ENCODE measurements at places on chromosomes 6 and 20.

GRCh38 chr6:144528743-144529425, 243.7 kb downstream of the UTRN start:
- DNase-seq = no peak

DNA sequence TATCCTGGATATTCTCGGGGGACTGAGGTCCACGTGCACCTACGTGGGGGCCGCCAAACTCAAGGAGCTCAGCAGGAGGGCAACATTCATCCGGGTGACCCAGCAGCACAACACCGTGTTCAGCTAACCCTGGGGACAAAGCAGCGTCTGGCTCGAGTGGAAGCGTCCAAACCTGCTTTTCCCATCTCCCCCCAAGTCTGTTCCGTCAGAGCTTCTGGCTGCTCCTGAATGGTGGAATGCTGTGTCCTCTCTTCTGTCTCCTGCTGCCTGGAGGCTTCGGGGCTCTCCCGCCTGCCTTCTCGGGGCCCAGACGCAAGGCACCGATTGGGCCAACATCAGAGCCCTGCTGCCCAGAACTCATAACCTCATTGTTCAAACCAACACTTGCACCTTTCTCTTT, 56.7 kb downstream of the GMPR start:
- DNase-seq = no peak

DNA sequence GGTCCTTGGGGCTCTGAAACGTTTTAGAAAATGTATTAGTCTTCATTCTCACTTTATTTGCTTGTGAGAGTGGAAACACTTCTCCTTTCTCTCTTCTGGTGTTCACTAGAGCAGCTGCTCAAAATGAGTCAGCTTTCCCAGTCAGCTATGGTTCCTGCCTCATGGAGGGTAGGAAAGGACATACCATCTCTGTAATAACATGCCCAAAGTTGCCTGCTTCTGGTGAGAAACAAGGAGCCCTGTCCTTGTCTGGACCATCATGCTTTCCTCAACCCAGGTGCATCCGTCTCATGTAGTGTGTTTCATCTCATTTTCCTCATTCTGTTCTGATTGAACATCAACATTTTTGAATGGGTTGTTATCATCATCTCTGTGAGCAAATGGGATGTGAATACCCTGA, 17.1 kb upstream of the TINAG start:
- no peak for DNase-seq

- DNase-seq = no peak
These were observed 270.0 kb downstream of the CDH26 start for GRCh38 chr20:60228255-60228654.

DNA sequence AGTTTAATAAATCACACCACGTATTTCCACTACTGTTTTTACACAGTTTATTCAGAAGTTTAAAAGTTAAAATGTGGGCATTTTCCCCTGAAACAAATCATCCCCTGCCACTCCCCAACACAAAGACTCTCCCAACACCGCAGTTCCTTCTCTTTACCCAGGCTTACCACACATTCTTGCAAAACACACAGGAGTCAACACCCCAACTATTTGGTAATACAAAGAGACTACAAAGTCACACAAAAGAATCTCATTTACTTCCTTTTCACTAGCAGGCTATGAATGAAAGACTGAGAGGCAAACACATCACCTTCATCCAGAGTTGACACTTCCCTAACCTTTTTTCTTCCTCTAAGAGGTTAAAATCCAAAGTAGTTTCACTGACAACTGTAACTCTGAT, 51.1 kb downstream of the KCTD20 start:
- DNase-seq = no peak

GRCh38 chr20:43767686-43768474, 41.1 kb upstream of the GTSF1L start:
- no peak for DNase-seq

DNA sequence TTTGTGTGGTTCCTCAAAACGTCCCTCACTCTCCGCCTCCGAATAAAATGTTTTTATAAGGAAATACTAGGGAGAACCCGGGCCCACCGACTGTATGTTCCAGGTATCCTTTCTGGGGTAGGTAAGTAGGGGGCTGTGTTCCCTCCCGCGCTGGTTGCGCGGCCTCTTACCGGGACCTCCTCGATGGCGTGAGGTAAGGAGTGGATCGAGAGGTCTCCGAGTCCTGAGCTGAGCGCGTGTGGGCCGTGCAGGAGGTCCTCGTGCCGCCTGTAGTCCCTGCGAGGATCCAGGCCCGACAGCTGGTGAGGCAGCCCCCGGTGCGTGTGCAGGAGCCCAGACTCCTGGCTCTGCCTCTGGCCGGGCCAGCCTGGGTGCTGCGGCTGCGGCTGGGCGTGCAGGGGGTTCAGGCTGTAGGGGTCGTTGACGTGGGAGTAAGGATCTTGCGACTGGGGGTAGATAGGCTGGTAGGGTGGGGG, 5.1 kb downstream of the TFAP2A start:
- DNase-seq = no peak

GRCh38 chr6:40819182-40819834, 219.7 kb downstream of the UNC5CL start:
- DNase-seq = no peak

- no peak for DNase-seq
These were observed 122.0 kb upstream of the CARMIL1 start for GRCh38 chr6:25157183-25157582.

- DNase-seq = no peak
These were observed 40.4 kb downstream of the DNAAF9 start for GRCh38 chr20:3367089-3367488.

DNA sequence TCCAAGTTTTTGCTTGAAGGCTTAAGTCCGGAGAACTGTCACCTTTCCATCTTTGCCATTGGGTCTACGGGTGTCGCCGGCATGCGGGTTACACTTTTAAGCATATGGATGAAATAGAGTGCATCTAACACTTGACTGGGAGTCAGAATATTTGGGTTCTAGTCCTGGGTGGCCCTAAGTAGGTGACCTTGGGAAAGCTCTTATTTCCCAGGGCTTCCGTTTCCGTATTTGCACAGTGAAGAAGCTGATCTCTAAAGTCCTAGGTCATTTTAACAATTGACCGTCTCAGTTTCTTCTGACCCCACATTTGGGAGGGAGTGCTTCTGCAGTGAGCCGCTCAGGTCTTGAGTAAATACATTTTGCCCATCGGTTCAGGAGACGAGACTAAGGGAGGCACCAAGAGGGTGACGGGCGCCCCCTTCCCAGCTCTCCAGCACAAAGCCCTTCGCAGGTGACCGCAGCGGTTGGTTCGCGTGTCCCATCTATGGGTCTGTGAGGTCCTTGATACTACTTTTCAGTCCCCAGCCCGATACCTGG, 651 bp upstream of the BLTP3A start:
- no peak for DNase-seq

DNA sequence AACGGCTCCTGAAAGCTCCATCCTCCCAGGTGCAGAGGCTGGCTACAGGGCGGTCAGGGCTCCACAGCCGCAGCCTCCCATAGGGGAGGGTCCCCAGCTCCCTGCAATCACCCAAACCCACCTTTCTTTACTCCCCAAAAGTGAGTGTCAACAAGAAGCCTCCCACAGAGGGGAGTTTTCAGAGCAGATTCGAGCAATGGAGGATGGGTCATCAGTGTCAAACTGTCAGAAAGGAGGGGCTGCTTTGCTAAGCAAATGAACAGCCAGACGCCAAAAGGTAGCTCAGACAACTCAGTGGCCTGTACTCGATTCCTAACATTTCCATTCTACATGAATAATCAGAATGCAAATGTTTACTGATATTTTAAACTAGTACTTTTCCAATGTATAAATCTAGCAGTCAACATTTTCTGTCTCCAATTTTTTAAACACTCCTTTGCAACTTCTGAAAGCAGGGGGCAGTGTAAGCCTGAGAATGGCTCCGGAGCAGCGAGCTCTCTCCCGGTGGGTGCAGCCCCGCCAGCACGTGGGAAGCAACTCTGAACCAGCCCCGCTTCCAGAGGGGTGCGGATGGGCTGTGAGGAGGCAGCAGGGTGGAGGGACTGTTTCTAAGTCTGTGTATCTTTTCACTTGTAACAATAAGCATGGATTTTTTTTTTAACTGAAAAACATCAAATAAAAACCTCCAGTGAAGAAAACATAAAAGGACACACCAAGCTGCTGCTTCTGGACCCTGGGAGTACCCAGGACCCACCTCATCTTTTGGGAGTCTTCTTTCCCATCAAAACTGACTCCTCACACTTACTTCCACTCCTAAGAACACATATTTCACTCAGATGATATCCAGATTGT, 54.9 kb downstream of the TAF4 start:
- peak; percentile 27 for DNase-seq

- DNase-seq = no peak
These were observed 44.8 kb upstream of the ENPP1 start for GRCh38 chr6:131762984-131763383.

DNA sequence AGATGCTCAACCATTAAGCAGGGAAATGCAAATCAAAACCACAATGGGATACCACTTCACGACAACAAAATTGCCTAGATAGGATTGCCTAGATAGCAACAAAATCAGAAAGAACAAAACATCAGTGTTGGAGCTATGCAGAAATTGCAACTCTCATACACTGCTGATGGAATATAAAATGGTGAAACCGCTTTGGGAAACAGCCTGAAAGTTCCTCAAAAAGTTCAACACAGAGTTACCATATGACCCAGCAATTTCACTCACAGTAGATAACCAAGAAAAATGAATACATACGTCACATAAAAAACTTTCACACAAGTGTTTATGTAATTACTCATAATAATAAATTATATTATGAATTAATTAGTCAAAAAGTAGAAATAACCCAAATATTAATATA, 78.3 kb downstream of the MAFB start:
- DNase-seq = no peak

DNA sequence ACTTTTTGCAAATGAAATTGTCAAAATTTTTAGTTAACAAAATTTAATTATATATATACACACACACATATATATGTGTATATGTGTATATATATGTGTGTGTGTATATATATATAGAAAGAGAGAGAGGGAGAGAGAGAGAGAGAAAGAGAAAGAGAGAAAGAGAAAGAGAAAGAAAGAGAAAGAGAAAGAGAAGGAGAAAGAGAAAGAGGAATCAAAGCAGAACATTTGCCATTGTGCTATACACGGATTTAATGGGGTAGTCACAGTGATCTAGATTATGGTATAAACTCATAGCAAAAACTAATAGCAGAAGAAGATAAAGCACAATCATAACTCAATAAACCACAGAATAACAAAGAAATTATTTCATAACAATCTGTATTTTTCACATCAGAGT, 126.7 kb downstream of the DST start:
- no peak for DNase-seq

DNA sequence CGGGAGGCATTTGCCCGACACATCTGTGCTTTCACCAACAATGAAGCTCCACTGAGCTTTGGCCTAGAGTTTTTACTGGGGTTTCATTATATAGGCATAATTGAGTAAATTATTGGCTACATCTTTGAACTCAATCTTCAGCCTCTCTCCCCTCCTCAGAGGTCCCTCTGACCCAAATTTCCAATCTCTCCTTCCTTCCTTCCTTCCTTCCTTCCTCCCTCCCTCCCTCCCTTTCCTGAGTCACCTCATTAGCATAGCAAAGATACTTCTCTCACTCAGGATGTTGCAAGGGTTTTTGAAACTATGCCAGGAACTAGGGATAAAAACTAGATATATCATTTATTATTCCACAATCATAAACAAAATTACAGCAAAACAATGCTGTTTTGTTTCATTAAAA, 238.2 kb upstream of the PRND start:
- DNase-seq = no peak

- DNase-seq = no peak
These were observed 8.7 kb downstream of the SLC17A5 start for GRCh38 chr6:73644941-73645591.

GRCh38 chr6:3406362-3406821, 50.5 kb downstream of the SLC22A23 start:
- DNase-seq = no peak

GRCh38 chr20:19375801-19376200, 163.4 kb downstream of the SLC24A3 start:
- DNase-seq = no peak

DNA sequence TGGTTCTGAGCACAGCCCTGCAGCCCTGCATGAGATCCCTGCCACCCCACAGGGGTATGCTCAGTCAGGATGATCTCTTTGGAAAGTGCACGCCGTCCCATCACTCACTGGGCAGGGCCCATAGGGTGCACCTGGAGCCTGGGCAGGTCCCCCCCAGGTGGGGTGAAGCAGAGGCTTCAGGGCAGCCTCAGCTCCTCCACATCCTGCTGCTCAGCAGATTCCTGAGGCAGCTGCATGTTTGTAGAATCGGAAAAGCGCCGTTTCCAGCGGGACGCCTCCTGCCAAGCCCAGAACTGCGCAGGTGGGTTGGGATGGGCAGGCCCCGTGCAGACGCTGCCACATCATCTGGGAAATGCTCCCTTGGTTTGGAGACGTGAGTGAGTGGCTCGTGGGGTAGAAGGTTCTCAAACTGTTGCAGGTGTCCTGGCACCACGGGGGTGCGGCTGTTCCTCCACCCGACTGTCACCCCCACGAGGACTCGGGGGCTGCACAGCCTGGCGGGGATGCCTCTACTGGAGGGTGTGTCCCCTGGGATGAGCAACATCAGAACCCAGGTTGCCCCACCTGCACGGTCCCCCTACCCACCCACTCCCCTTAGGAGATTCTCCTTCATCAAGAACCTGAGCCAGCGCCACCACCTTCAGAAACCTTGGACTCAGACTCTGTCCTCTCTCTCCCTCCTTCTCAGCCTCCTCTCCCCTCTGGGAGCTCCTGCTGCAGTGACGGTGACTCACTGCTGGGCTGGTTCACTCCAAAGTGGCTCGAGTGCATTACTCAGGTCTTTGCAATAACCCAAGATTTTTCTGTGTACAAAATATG, 334.1 kb downstream of the TAF4 start:
- DNase-seq = no peak

DNA sequence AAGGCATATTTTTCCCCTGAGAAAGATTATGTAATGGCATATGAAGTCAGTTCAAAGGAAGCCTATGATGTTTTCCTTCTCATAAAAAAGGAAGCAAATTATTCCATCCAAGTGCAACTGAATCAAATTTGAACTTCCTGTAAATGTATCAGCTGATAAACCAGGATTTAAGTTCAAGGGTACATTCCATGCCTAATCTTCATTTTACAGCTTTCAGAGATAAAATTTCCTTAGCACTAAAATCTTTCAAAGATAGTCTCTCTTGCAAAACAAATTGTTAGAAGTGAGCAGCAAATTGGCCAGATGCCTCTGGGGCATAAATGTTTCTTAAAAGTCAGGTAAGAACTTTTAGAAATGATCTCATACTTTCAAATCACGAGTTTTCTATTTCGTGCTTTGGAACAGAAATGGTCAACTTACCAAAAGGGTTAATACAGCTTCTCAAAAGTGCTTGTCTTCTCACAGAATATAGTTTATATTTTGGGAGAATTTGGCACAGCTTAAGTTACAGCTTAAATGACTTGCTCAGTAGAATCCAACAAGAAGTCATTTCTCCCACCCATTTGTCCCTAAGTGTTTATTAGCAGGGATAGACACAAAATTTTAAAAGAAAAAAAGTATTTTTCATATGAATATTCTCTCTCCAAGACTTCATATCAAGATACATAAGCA, 2.7 kb upstream of the TCF21 start:
- DNase-seq = no peak

DNA sequence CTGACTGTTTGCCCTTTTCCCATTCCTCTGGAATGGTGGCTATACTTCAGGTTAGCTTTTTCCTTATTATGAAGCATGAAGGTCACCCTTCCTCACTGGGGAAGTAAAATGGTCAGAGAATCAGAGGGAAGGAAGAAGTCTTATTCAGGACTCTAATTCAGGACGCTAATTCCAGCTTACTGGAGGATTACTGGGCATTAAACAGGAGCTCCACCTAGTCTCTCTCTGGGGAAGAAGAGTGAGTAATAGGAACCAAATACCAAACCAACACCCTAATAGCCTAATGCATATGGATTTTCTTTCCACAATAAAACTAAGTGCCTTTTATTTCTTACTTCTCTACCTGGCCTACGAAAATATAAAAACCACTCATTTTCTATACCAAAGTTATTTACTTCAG, 10.1 kb downstream of the CRISP1 start:
- DNase-seq = no peak
